ENCODE measurements at places on chromosomes 13 and 19.

- DNase-seq: no peak
Observed at GRCh38 chr13:113398963-113399754, 35.2 kb upstream of the GRTP1 start.

DNA sequence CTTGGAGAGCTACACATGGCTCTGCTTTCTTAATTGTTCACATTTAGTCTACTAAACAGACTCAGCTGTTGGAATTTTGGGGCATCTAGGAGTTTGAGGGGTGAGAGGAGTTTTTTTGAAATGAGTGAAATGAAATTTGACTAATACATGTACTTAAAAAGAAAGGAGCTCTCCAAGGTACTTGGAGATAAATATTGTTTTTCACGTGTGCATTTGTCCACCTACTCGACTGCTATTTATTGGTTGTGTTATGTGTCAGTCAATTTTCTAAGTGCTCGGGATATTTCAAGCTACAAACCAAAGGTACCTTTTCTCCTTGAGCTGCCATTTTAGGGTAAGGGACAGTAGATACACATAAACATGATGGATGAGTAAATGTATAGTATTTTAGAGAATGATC lies 697.0 kb downstream of the LIG4 start:
- no peak for DNase-seq

DNA sequence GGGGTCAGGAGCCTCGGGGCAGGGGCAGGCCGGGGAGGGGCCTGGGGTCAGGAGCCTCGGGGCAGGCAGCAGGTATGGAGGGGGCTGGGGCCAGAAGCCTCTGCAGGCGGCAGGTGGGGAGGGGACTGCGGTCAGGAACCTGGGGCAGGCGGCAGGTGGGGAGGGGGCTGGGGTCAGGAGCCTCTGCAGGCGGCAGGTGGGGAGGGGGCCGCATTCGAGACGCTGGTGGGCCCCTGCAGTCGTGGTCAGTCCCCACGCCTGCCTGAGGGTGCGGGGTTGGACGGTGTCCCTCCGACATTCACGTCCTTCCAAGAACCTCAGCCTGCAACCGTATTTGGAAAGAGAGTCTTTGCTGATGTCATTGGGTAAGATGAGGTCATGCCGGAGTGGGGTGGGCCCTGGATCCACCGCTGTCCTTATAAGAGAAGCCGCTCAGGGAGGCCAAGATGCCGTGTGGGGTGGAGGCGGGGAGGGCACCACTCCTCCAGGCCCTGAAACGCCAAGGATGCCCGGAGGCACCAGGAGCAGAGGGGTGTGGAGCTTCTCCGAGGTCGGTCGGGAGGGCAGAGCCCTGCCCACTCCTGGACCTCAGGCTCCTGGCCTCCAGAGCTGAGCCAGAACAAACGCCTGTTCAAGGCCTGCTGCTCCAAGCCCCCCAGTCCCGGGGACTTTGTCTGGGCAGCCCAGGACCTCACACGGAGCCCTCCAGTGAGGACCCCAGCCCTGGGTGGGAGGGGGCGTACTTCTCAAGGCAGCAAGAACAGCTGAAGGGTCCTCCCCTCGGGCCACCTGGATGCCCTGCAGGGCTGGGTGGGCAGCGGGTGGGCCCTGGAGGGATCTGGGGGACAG lies 30.1 kb downstream of the PIP5K1C start:
- DNase-seq: no peak

- no peak for DNase-seq
Observed at GRCh38 chr19:55068950-55069864, 6.3 kb upstream of the RDH13 start.

- no peak for DNase-seq
Observed at GRCh38 chr13:21014139-21014501, 47.3 kb downstream of the LATS2 start.

- DNase-seq: no peak
Observed at GRCh38 chr19:18475004-18475453, 37.1 kb upstream of the ISYNA1 start.

DNA sequence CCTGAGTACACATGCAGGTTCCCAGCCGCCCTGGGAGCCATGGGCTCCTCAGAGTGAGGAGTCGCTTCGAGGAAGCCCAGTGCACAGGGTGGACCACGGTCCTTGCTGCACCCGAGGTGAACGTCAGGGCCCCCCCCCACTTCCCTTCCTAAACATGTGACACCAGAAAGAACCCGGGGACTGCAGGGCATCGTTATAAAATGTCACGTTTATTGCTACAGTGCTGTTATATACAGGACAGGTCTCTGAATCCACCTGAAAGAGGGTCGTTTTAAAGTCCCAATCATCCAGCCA lies 3.8 kb upstream of the UQCR11 start:
- DNase-seq: no peak

- DNase-seq: no peak
Observed at GRCh38 chr13:45473627-45474026, 8.9 kb downstream of the COG3 start.

DNA sequence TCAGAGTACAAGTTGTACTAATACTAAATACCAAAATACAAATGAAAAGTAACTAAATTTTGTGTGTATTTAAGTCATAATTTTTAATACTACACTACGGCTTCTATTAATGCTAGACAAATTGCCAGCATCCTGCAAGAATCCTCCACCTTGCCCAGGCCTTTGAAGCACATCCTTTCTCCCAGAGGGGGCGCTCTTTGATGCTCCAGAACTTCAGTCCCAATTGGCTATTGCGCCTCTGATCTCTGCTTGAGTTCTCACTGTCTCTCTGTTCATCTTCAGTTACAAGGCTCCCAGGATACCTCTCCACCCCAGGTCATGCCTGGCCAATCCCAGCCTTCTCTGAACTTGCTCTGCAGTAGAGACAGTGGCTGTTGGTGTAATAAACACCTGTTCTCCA lies 141.0 kb downstream of the DCLK1 start:
- no peak for DNase-seq

DNA sequence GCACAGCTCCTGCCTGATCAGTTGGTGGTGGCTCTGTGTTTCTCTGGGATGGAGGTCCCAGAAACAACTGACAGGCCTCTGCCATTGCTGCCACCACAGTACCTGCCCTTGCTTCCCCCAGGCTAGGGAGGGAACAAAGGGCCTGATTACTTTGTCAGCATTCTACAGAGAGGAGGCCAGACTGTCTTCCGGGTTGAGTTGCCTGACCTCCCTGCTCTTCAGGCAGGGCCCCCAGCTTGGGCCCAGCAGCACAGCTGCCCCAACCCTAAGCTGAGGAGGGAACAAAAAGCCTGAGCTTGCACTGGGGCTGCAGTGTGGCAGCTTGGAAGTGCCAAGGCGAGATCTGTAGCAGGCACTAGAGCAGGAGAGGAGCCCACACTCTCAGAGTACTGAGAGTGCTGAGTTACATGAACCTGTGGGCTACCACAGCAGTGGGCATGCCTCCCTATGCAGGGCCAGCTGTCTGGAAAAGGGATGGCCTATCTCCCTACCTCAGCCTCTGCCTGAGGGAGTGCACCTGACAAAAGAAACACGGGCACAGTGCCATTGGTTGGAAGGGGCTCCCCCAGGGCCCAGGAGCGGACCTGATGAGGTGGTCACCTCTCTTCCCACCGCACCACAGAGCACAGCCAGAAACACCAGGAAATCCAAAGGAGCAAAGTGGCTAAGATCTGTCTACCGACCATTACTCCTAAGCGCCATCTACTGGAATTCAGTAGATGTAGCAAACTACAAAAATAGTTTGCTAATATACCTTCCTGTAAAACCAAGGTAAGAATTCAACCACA lies 24.4 kb downstream of the SLC25A15 start:
- no peak for DNase-seq

DNA sequence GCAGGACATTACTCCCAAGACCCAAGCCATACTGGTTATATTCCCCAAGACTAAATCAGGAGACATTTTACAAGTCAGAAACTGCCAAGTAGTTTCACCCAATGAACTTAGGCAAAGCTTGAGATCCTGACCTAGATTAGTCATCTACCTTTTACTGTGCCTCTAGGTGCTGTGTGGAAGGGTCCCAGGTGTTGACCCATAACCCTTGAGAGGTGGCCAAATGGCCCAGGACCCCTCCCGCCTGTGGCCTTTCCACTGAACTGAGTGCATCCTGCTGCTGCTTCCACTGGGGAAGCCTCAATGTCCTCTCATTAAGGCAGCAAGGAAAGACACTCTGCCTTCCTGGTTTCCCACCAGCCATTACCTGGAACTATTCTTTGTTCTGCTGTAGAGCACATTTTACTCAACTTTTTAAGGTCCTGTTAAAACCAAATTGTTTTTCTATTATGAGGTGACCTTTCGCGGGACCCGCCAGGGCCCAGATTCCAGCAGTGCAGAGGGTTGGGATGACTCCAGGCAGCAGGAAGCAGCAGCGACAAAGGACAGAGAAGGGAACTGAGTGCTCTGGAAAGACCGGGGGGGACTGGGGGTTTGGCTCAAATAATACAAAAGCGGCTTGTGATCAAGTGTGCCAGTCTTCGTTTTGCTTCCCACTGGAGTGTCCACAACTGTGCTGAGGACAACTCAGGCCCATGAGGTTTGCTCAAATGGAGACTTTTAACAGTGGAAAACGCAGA lies 27.1 kb downstream of the ANKRD10 start:
- DNase-seq: no peak

- DNase-seq: no peak
Observed at GRCh38 chr19:45814851-45815480, at the start of gene RSPH6A. Gene RSPH6A, minus strand, starts transcription at chr19:45815308. Its CDS starts 132 bp downstream, at chr19:45815176.

GRCh38 chr13:105200181-105200580 lies 1335.3 kb downstream of the EFNB2 start:
- no peak for DNase-seq

Data from stimulated activated CD8-positive, alpha-beta memory T cell treated with anti-CD3 and anti-CD28 coated beads, Interleukin-15, amount 100 ng/mL, for 4 hours (primary cell).